ENCODE measurements at places on chromosomes 4 and X.

DNA sequence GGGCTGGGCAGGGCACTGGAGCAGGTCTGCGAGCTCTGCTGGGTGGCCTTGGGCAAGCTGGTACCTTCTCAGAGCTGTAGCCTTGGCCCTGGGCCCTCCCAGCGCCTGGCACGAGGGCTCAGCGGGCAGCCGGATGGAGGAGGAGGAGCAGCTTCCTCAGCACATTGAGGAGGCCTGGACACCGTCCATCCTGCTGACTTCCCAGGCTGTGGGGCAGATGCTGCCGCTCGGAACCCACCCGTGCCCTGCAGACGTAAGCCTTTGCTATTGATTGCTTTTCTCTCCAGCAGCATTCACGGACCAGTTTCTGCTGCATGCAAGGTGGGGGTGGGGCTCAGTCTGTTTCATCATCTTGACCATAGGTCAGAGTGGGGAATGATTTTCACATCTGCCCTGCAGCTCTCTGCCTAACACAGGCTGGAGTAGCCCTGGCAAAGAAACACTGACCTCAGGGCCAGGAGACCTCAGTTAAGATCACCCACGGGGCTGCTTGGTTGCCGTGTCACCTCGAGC, 80.7 kb upstream of the PSAPL1 start:
- no peak for DNase-seq

DNA sequence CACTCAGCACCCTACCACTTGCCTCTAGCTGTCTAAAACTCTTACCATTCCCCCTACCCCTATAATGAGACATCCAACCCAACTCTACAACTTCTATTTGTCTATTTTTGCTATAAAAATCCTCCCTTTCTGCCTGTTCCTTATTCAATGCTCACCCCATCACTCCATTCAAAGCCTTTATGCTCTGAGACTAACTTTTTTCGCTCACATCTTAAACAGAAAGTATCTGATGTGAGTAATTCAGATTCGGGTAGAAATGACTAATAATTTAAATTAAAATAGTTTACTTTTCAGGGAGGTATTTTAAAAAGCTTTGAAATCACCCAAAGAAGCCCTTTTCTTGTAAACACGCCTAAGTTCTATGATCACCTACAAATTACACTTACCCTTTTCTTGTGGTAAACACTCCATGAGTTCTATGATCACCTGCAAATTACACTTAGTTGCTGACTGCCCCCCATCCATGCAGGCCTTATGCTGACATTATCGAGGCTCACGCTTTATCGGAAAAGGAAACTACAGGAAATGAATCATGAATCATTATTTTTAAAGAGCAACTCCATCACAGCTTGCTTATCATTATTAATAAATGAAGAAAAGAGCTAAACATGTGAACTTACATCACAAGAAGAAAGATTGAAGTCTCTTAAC, 168.7 kb upstream of the PPP1R2C start:
- no peak for DNase-seq

DNA sequence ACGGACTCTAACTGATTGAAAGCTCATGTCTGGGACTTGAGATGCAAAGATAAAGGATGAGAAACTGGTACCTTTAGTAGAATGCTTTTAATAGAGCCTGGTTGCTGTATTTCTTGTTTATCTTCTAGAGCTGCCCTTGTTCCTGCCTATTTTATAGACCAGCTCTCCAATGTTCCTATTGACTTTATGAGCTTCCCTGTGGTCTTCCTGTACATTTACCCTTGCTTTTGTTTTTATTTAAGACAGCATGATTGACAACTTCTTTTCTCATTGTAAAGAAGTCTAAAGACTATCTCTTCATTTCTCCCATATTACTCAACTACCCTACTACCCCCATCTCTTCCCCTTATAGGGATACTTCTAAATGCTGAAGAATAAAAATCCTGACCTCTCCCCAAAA, 174.7 kb downstream of the UGT8 start:
- DNase-seq = no peak

GRCh38 chrX:139738581-139738980, 30.6 kb upstream of the MCF2 start:
- no peak for DNase-seq

DNA sequence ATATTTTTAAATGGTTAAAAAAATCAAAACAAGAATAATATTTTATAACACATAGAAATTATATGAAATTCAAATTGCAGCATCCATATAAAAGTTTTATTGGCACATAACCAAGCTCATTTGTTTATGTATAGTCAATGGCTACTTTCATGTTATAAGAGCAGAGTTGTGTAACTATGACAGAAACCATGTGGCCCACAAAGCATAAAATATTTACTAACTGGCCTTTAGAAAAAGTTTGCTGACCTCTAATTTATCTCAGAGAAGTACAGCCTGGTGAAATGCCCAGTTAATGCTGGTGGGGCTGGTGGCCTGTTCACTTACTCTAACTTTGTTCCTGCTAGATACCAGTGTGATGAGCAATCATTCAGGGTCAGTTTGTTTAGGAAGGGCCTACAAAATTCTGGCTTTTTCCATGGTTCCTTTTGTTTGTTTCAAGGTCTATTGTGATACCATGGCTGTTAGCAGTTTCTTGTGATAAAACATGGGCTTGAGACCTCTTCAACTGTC, 104.6 kb downstream of the PPP1R2C start:
- DNase-seq = no peak

- no peak for DNase-seq
These were observed 330.0 kb downstream of the HNRNPD start for GRCh38 chr4:82043809-82044137.

DNA sequence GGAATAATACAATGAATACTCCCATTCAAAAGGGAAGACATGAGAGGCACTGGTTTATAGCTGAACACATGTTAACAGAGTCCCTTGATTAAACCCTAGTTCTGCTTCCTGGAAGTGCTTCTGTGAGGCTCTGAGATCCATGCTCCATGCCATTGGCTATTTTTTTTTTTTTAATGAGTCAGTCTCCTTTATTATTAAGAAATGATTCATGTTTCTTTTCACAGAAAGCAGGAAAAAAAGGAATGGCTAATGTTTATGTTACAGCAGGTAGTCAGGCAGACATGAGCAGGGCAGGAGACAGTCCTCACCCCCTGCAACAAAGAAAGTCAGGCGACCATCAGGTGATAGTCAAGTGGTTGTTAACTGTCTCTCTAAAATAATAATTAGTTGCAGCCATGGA, 598.7 kb downstream of the EPHA5 start:
- DNase-seq = no peak

- no peak for DNase-seq
These were observed 56.9 kb downstream of the USO1 start for GRCh38 chr4:75781305-75781704.

DNA sequence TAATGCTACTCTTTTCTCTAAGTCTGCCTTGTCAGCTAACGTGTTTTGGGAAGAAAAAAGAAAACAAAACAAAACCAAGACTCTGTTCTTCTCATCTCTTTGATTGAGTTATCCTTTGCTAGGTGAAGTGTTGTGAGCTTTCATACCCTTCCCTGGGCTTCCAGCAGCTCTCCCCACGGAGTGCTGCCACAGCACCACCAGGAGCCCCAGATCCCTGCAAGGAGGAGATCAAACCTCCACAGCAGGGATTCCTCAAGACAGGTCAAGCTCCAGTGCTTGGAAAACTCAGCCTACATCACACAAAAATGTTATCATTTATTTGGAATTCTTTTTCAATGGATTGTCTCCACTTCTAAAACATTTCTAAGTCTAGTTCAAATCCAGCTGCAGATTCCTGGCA, 1981.9 kb upstream of the TENM3 start:
- no peak for DNase-seq

DNA sequence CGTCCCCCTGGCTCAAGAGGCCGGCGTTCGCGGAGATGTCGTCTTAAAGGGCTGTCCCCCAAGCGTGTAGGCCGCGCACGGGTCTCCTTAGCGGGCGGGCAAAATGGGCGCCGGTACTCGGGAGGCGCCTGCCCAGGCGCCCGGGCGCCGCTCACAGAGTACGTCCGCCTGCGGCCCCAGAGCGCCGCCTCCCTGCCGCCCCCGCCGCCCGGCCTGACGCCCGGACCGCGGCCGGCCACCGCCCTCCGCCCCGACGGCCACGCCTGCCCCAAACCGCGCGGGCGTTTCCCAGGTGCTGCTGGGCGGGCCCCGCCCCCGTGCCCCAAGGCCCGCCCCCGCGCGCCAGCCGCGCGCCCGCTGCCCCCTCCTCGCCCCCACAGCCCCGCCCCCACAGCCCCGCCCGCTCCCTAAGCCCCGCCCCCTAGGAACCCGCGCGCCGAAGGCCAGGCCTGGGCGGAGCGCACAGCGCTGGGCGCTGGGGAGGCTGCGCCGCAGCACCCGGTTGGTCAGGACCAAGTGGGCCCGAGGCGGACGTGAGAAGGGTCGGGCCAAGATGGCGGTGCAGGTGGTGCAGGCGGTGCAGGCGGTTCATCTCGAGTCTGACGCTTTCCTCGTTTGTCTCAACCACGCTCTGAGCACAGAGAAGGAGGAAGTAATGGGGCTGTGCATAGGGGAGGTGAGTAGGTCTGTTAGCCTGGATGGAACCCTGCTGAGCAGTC, at the start of the genes BRCC3, CMC4 and MTCP1:
Gene BRCC3, plus strand, starts transcription at position 534 of the 719 bp plus-strand sequence. Its CDS starts 20 bp downstream, at position 554.
Gene CMC4, minus strand, starts transcription at position 162 of the 719 bp plus-strand sequence. CDS start 7,113 bp downstream, outside the sequence.
Gene MTCP1, minus strand, starts transcription at position 162 of the 719 bp plus-strand sequence. CDS start 5,126 bp downstream, outside the sequence.
- peak; percentile 84 for DNase-seq

GRCh38 chr4:1809754-1810502, 16.8 kb downstream of the FGFR3 start:
- peak; percentile 85 for DNase-seq

DNA sequence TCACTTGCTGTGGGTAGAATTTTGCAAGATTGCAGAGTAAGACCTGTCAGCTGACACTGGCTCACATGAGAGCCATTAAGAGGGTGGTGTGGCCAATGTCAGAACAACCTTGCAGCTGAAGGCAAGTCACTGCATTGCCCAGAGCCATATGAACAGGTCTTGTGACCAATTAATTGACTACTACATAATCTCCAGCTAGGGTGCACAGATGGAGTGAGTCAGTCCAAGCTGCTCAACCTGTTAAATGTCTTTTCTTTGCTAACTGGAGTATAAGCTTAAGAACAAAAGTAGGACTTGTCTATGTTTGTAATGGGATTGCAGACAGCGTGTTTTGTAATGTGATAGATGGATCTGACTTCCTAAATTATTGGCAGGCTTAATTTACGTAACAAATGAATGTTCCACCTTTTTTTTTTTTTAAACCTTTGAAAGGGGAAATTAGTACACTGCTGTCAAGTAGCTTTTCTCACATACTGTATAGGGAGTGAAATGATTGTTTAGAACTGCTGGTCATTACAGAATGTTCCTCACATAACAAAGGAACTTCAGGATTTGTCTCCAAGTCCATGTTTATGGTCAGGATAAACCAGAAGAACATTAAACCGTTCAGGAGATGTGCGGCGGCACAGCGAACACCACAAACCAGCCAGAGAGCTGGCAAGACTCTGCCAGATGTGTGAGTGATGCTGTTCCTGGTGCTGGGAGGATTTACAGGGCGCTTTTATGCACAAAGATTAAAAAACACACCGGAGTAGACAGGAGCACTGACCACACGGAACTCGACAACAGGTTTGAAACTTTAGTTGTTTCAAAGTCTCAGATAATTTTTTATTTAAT, 37.0 kb downstream of the FNIP2 start:
- DNase-seq = peak; percentile 46

DNA sequence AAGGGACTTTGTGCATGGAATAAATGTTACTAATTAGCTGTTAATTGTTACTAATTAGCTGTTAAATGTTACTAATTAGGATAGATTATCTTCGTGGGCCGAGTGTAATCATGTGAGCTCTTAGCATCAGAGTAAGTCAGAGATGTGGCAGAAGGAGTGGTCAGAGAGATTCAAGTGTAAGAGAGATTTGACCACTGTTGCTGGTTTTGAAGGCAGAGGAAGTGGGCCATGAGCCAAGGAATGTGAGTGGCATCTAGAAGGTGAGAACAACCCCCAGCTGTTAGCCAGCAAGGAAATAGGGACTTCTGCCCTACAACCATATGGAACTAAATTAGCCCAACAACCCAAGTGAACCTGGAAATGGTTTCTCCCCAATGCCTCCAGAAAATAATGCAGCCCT, 28.2 kb downstream of the ODAPH start:
- no peak for DNase-seq

DNA sequence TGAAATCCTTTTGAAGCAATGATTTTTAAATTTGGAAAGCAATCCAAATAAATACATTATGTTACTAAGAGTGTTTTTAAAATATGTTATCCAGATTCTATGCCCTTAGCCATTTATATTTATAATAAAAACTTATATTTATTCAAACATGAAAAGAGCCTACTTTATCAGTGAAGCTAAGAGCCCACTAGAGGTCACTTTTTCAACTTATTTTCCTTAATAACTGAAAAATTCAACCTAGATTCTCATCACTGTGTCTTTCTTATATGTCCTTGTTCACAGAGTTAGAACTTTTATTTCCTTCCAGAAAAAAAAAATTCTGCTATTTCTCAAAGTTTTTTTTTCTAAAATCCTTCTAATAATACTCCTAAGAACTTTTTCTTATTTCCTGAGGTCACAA, 23.9 kb downstream of the PRDM8 start:
- no peak for DNase-seq
